GM13977 (cell line): ENCODE measurements at places on chromosomes 2 and 18.

- DNase-seq: no peak
Observed at GRCh38 chr2:177625744-177626650, 233.4 kb downstream of the AGPS start.

GRCh38 chr2:121365061-121365460, 80.1 kb upstream of the TFCP2L1 start:
- DNase-seq: no peak

- no peak for DNase-seq
Observed at GRCh38 chr2:65969161-65969560, 465.8 kb upstream of the MEIS1 start.

GRCh38 chr2:31764169-31764568, 183.4 kb upstream of the SRD5A2 start:
- DNase-seq: no peak

DNA sequence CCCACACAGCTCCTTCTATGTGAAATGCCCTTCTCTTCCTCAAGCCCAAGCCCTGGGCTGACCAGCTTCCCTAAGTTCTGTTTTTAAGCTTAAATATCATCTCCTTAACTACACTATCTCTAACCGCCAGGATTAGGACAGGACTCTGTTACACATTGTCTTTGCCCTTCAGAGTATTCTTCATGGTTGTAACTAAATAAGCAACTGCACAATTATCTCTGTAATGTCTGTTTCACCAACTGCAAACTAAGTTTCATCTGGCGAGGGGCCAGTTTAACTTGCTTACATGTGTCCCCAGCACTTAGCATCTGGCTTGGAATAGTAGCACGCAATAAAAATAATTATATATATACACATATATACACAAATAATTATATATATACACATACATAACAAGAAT, 1.1 kb upstream of the ERMN start:
- DNase-seq: no peak

DNA sequence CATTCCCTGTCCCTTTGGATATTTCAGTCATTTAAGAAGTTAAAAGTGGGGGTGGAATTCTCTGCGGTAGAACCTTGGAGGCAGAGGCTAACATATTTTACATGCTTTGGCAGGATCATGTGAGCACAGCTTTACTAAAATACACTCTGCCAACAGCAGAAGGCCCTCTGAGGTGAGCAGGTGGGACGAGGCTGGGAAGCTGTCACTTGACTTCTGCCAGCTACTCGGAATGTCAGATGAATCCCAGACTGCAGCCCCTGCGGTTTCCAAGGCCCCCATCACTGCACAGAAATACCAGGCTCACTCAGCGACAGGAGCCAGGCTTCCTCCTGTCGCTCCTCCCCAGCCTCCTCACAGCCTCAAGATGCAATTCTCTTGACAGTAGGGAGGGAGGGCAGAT, 220.9 kb upstream of the REV1 start:
- DNase-seq: no peak

GRCh38 chr2:111015283-111015995, 105.3 kb upstream of the BCL2L11 start:
- no peak for DNase-seq

DNA sequence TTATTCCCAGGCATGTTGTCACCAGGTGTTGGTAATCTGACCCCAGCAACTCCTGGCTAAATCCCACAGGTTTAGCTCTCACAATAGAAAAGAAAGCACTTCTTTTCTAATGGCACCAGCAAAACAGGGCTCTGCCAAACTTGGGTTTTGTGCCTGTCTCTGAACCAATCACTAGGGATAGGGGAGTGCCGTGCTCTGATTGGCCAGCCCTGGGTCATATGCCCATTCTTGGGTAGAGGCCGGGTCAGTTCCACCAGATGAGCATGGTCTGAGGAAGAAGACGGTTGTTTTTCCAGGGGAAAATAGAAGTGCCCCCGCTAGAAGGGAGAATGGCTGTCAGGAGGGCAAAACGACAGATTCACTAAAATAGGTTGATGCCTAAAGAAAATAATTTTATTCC, 14.7 kb downstream of the CDK15 start:
- DNase-seq: no peak

- no peak for DNase-seq
Observed at GRCh38 chr18:34767601-34768027, 57.5 kb downstream of the DTNA start.

DNA sequence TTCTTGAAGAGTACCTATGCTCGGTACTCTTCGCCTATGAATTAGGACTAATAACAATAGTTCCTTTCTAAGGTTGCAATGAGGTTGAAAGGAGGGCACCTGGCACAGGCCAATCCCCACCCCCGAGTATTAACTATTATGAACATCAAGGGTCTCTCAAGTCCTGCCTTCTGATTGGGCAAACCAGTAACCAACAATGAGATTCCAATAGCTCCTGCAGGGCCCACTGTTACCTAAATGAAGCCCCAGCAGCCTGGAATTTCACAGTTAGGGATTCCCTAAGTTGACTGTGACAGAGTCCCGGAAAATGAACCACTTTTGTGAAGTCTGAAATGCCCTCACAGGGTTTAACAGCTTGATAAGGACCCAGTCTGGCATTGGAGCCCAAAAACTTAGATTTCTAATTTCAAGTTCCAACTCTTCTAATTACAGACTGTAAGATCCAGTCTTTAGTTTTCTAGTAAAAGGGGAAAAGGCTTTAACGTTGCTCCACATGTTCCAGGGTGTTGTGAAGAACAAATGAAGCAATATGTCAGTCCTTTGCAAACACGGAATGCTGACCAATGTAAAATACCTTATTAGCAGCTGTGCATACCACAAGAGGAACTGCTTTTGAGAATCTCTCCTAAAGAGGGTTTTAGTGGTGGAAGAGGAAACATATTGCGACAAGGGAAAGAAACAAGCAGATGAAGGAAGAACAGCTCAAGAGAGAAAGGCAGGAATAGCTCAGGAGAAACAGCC, 277.7 kb upstream of the MAP2 start:
- no peak for DNase-seq
